Ascending aorta (tissue), 2 donors: ENCODE measurements at places on chromosomes 13 and 19.

DNA sequence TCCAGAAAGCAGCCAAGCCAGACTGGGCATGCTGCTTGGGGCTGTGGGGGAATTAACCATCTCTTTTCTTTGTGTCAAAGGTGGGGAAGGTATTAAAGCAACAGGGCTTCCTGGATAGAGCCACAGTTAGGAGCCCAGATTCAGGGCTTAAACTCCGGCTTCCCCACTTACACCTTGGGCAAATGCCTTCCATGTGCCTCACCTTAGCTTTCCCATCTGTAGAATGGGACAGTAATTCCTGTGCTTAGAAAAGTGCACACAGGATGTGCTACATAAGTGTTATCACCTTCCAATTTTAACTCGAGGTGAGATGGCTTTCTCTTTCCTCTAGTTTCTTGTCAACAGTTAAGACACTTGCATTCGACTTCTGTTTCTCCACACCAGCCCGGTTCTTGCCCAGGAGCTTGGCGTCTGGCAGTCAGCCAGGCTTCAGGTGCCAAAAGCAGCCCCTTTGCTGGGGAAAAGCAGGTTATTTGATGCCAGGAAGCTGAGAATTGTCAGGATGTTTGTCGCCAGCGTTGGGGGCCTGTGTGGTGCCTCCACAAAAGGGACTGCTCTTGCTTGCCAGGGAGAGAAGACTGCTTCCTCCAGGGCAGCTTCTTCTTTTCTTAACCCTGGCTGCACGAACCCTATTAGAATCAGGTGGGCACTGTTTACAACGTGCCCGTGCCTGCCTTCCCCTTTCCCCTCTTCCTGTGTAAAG, 79.2 kb downstream of the SIPA1L3 start:
- DNase-seq, result no peak

DNA sequence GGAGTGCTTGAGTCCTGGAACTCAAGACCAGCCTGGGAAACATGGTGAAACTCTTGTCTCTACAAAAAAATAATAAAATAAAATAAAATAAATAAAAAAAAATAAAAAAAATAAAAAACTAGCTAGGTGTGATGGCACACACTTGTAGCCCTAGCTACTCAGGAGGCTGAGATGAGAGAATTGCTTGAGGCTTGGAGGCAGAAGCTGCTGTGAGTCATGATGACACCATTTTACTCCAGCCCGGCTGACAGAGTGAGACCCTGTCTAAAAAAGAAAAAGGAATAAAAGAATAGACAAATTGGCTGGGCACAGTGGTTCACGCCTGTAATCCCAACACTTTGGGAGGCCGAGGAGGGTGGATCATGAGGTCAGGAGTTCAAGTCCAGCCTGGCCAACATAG, 1168.9 kb downstream of the SLITRK5 start:
- DNase-seq, result no peak

DNA sequence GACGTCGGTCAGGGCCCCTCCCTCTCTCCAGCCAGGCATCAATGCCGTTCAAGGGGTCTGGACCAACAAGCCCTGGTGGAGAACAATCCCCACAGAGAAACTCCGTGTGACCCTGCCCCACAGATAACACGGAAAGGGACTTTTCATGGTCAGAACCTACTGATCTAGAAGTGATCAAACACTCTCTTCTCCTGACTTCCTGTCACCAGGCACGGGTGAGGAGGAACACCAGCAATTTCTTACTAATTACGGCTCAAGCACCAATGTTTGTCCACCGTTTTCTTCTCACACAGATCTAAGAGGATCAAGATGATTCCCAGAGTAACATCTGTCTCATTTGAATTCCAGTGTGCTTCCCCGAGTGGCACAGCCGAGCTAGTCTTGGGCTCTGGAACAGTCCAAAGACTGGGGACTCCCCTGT, 11.8 kb downstream of the RASA3 start:
- DNase-seq, result no peak

DNA sequence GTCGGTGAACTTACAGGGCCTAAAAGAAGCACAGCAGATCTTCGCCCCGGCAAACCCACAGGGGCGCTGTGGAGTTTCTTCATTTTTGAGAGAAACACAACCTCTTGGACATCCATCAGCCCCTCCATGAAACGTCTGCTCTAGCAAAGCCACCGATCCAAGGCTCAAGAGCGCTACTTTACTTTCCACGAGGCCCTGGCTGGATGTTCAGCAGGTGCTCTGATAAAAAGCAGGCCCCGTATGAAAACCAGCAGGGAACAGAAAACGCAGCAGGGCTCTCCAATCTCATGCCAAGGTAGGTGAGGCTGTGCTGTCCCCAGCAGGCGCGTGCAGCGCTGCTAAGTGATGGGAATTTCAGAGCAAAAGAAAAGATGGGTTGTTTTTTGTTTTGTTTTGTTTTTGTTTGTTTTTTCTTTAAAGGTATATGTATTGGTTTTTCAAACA, 86.7 kb downstream of the IRS2 start:
- DNase-seq, result no peak

GRCh38 chr13:79108914-79109643, 297.0 kb downstream of the RBM26 start:
- no peak for DNase-seq

GRCh38 chr13:24328145-24328544, 18.8 kb downstream of the C1QTNF9 start:
- DNase-seq, result no peak

GRCh38 chr13:34506796-34507195, 435.3 kb upstream of the NBEA start:
- no peak for DNase-seq

DNA sequence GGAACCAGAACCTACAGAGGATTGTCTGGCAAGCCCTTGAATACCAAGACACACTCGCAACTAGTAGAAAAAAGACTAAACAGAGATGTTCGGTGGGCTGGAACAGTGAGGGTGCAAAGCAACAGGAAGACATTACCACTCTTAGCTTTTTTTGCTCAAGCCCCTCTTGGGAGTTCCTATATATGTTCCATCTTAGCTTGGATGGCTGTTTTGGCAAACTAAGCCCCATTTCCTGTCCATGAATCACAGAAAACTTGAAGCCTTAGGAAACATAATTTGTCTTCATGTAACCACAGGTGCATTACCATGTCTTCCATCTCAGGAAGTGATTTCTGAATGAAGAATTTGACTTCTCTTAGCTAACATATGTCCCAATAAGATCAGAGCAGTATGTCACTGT, 446.3 kb downstream of the OLFM4 start:
- DNase-seq, result no peak

DNA sequence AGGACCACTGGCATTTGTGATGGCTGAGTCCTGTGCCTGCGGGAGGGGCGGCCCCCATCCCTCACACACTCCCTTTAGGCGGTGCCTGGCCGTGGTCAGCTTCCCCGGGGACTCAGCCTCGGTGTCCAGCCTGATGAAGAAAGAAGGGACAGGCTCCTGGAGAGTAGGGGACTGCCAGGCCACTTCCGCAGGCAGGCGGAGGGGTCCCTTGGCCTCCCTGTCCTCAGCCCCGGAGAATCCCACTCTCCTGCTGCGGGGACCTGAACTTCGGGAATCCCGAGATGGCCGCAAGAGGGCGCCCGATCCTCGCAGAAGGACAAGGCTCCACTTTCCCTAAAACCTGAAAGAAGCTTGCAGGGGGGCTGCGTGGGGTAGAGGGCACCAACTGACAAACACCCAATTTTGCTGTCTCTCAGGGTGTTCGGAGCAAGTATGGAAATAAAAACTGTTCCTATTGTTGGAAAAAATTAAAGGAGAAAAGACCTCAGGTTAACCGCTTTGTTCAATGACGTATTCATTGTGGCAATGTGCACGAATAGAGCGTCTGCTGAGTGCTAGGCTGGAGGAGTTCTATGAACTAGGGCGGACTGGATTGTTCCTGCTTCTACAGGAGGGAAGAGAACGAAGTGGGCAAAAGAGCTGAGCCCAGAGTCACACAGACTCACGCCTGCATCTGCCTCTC, 297.3 kb downstream of the ZNF536 start:
- DNase-seq, result peak; percentile 48

DNA sequence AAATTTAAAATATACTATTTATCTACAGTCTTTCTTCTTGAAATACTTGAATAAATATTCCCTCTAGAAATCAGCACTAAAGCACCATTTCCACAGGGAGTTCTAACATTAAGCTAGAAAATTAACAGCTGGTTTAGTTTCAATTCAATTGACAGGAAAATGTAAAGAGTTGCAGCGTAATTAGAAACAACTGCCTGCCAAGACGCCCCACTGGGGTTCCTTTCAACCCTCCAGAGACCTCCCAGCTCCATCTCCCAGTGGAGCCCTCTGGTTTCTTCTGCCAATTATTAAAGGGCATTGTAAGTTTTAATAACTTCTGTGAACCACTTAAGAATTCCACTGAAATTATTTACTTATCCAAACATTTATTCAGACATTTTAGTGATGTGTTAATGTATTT, 4.2 kb downstream of the GJA3 start:
- DNase-seq, result no peak

DNA sequence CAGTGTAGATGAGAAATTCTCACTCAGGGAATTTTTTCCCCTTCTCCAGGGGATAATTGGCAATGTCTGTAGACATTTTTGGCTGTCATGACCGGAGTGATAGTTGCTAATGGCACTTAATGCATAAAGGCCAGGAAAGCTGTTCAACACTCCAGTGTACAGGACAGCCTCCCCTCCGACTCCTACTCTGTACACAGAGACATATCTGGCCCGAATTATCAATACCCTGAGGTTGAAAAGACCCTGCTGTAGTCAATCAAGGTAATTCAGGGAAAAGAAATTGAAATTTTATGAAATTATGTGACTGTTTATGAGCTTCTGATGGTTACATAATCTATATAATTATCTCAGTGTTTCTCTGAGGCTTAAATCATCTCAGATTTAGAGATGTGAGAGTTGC, 720.7 kb downstream of the OLFM4 start:
- no peak for DNase-seq

DNA sequence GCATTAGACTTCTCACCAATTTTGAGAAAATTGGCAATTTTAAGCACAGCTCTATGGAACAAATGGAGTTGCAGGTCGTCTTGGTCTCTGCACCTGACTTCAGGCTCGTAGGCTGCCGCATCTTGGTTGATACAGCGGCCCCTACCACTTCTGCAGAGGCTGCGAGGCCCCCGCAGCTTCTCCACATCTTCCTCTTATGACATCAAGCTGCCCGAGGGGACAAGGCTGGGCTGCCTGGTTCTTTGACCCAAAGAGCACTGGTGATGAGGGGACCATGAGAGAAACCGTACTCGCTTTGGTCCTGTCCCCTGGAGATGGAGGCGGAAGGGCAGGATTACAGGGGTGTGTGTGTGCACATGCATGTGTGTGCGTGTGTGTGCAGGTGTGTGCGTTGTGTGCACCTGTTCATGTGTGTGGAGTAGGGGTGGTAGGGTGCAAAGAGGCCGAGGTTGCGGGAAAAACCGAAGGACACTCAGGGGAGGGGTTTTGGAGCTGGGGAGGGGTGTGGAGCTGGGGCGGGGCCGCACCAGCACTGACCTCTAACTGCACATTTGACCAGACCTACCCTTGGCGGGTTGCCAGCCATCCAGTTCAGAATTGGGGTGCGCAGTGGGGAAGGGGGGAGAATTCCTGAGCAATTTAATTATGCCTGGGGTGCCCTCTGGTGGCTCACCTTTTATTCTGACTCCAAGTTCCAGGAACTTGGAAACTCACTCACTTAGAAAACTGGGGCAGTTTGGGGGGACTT, 65.1 kb upstream of the ARHGEF7 start:
- DNase-seq, result no peak

- no peak for DNase-seq
Measured at GRCh38 chr13:95007322-95007721, 293.9 kb downstream of the ABCC4 start.

GRCh38 chr19:29851769-29852521, 40.2 kb downstream of the CCNE1 start:
- DNase-seq, result no peak

DNA sequence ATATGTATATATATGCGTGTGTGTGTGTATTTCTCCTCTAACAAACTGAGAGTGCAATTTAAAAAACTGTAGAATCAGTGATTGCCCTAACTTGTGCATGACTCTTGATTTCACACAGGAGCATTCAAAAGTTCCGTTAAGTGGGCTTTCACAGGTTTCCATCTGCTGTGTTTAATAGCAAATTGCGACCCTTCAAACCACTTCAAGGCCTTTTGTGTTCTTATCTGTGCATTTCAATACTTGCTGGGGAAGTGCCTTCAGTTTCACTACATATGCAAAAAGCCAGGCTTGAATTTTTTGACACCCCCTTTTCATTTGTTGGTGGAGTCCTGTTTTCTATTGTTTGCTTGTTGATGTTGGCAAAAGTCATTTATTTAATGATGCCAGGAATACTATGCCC, 158.0 kb downstream of the TM9SF2 start:
- DNase-seq, result no peak

DNA sequence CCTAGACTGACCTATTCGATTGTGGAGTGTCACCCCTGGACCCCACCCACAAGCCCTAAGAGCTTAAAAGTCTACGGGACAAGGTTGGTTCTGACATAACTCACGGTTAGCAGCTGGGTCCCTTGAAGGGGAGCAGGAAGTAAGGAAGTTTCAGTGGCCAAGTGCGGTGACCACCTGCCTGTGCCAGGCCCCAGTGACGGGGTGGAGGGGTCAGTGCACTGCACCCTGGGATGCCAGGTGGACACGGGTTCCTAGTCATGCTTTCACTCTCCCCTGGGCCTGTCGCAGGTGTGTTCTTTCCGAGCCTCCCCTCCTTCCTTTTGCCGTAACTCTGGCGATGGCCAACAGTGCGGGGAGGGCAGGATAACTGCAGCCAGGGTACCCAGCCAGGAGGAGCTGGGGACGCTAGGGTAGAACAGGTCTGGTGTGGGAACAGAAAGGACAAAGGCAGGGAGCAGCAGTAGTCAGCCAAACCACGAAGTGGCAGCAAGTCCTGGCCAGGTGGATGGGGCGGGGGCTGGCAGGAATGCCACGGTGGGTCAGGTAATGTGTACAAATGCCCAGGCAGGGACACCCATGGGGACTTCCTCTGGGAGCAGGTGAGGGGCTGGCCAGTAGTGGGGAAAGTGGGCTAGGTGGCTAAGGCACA, 58.3 kb downstream of the RGCC start:
- DNase-seq, result no peak

- DNase-seq, result no peak
Measured at GRCh38 chr13:34738254-34738992, 203.6 kb upstream of the NBEA start.

DNA sequence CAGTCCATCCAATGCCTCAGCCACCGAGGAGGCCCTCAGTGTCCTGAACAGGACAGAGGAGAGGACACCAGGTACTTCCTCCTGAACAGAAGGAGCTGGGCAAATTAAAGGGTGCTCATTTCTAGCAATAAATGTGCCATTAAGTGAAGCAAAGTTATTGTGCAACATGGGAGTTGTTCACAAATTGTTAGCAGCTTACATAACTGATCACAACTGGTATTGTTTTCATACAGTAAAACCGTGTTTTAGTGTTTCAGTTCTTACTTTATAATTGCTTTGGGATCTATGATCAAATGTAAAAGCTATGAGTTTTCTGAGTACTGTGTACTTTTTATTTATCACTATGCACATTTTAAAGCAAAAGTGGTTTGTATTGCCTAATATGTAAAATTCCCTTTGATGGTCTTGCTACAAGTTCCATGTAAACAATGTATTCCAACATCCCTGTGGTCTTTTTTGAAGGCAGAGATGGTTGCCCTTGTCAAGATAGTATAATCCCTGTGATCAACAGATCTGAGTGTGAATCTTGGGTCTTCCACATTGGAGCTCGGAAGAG, 263.1 kb downstream of the FGF14 start:
- no peak for DNase-seq

- no peak for DNase-seq
Measured at GRCh38 chr13:73851104-73851503, 283.1 kb downstream of the KLF12 start.
